ENCODE measurements at places on chromosomes 11 and 22.

DNA sequence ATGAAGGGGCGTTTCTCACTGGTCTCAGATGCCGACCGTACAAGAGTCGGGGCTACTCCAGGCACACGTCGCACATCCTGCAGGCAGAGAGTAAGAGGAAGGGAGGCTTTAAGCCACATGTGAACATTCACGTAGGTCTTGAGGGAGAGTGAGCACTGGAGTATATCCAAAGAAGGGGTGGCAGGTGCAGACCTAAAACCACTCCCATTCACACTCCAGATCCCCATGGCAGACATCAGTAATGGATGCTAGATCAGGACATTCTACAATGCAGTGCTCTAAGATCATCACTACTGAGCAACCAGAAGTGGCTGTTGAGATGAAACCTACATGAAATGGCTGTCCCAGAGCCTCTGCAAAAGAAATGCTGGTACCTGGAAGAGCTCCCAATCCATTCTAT lies 39.0 kb downstream of the WT1 start:
- DNase-seq, result no peak

DNA sequence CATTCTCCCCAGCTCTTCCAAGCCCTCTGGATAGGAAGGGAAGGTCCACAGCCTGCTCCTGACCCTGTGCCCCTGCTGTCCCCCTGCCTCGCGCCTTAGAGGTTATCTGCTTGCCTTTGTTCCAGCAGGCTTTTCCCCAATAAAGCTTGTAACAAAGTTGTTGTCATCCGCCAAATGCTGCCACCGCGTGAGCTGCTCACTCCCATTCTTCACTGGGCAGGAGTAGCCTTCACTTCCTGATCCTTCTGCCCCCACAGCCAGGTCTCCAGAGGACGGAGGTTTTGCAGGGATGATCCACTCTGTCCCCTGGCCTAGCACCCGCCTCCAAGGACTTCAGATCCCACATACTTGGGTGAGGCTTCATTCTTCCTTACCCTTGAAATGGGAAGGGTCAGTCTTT lies 94.0 kb upstream of the RASSF10 start:
- no peak for DNase-seq

DNA sequence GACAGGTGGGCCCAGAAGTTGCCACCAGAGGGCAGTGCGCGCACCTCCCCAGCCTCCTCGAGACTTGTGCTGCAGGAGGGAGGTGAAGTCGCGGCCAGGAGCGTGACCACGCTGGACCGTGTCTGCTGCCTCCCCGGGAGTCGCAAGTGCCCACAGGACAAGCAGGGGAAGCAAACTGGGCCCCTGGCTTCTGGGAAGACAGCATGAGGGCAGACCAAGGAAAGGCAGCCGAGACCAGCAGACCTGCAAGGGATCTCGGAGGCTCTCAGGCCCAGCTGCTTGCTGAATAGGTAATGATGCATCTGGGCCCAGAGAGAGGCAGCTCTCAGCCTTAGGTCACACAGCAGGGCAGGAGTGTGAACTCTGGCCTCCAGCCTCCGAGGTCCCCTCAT lies 17.0 kb upstream of the IL2RB start:
- DNase-seq, result peak; percentile 72

DNA sequence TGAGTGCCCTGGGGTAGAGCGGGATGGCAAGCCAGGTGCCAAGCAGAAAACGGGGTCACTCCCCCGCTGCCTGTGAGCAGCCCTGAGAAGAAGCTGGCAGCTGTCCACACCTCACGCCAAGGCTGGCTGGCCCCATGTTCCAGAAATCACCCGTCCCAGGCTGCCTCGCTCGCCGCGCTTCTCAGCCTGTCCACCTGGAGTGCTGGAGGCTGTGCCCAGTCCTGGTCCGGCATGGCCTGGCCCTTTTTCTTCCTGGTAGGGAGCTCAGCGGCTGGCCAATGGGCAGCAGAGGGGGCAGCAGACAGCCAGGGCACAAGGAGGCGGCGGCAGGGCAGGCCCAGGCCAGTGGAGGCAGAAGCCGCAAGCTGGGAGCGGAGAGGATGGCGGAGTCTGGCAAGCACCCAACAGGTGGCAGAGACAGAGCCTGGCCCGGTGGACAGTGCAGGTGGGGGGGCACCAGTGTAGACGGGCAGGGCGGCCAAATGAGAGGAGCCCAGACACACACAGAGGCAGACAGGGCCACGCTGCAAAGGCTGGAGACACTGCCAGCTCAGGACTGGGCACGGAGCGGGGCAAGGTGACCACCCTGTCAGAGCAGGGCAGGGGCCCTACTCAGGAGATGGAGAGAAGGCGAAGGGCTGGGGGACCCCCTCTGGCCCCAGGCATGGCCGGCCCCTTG lies 37.2 kb upstream of the TH start:
- no peak for DNase-seq

GRCh38 chr11:122642472-122642922 lies 13.0 kb upstream of the UBASH3B start:
- DNase-seq, result no peak

DNA sequence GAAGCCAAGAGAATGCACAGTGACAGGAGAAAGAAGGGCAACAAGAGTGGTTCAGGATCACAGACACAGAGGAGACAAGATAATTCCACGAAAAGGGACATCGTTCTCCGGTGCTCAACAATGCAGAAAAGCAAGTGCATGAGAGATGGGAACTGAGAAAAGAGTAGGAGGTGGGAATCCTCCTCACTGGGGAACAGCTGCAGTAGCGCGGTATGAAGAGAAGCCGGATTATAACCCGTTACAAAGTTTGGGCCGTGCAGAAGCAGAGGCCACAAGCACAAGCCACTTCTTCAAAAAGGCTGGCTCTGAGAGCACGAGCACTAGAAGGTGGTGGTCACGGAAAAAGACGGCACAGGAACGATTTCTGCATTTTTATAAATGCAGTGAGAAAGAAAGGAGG lies 114.2 kb upstream of the BID start:
- no peak for DNase-seq

DNA sequence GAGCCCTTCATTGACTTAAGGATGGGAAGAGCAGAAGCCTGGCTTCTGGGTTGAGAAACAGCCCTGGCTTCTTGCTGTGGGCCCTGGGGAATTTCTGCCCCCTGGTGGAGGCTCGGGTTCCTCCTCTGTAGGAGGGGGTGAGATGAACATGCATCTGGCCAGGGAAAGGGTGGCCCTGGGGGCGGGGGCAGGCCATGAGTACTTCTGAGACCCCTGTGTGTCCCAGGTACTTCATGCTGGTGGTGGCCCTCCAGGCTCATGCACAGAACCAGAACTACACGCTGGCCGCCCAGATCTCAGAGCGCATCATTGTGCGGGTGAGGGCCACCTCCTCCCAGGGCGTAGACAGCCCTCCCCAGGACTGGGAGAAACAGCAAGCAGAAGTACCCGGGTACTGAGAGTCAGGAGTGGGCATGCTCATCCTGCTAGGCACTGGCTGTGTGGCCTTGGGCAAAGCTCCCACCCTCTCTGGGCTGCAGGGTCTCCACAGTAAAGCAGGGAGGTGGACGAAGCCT lies 15.8 kb downstream of the TMEM258 start:
- peak; percentile 35 for DNase-seq

DNA sequence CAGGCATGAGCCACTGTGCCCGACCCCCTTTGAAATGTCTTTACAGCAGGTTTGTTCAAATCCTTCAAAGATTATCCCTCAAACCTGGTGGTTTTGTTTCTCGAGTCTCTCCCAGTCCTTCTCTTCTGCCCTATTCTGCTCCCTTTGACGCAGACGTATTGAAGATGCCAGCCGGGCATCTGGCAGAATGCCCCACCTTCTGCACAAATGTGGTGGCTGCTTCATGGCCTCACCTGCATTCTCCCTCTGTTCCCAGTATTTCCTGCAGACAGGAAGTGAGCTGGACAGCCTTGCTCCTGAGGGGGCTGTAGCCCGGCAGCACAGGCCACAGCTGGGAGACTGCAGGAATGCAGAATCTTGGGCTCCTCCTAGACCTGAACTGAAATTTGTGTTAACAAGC lies 4.8 kb upstream of the NAP1L4 start:
- no peak for DNase-seq

DNA sequence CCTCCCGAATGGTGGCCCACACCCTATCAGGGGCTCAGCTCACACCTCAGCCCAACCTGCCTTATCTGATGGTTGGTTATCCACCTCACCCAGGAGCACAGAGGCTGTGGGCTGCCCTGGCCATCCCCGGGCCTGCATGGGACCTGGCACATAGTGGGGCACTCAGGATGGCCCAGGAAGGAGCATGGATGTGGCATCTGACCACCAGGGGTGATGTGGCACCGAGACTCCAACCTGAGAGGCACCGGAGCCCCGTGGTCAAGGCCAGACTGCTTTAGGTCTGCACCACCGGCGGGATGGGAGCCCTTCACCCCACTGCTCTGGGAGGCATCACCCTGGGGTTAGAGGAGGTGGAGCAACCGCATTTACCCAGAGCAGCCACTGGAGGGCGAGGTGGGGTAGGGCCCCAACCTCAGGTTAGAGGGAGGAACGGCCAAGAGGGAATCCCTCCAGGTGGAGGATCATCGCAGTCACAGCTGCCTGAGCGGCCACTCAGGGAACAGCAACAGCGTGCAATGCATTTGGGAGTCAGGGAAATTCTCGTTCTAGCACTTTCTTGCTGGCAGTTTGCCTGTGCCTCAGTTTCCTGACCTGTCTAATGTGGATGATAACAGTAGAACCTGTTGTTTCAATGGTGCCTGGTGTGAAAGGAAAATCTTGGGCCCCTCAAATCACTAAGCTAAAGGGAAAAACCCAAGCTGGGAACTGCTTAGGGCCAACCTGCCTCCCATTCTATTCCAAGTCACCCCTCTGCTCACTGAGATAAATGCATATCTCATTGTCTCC lies 52.9 kb upstream of the CARS1 start:
- peak; percentile 17 for DNase-seq

DNA sequence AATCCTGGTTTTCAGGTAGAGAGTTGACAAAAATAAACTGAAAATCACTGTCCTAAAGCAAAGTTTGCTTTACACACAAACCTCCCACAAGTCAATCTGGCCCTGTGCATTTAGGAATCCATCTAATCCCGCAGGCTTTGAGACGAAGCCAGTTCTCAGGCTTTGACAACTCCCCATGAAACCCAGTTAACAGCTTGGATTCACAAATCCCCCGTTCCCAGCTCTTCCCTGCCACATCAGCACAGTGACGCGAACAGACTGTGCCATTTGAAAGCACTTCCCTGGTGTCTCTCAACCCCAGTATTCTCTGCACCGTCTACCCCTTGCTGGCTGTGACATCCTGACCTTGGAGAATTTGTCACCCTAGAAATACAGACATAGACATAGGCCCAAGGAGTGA lies 117.8 kb downstream of the OPCML start:
- DNase-seq, result no peak

GRCh38 chr11:74697722-74698121 lies 33.5 kb downstream of the CHRDL2 start:
- DNase-seq, result no peak

DNA sequence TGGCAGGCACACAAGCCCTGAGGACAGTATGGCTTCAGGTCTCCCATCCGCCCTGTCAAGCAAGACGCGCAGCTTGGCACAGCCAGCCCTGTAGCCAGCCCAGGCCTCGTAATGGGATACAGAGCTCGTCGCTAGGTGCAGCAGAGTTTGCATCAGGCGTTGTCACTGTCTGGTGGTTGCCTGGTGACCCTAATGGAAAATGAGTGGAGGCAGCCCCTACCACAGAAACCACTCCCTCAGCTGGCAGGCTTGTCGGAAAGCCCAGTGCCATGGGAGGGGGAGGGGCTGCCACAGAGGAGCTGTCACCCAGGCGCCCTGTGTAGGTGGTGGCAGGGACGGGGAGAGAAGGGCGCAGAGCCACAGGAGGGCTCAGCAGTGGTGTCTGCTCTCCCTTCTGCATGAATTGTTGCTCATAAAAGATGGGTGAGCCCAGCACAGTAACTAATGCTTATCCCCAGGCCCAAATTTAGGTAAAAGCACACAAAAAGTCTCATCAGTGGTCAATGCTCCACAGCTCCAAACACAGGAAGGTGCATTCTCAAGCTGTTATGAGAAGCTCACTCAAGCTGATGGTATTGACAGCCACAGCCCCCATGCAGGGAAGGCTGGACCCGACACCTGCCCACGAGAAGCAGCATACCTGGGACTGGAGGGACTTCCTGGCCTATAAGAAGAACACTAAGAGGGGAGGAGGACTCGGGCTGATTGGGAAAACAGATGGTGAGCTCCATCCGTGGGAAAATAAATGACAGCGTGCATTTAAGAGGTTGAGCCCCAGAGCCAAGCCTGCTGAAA lies 164.6 kb downstream of the ETS1 start:
- DNase-seq, result peak; percentile 86

DNA sequence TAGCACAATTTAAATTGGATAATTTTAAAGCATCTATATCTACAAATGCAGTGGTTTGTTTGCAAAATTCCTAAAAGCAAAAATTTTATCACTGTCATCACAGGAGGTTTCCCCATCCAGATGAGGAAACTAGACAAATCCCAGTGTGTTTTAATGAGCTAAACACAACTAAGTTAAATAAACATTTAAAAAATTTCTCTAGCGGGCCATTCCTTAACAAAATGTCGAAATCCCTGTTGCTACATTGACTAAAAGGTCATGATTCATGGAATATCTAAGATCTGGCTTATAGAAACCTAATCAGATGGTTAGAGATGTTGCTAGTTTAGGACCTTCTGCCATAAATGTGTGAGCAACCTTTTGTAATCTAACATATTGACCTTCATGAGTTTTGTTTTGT lies 107.3 kb upstream of the BDNF start:
- no peak for DNase-seq

- DNase-seq, result no peak
These were observed 1.9 kb downstream of the REXO2 start for GRCh38 chr11:114440971-114441763.
